Activated CD4-positive, alpha-beta T cell treated with anti-CD3 and anti-CD28 coated beads for 4 hours (primary cell): ENCODE measurements at places on chromosomes 5 and 9.

DNA sequence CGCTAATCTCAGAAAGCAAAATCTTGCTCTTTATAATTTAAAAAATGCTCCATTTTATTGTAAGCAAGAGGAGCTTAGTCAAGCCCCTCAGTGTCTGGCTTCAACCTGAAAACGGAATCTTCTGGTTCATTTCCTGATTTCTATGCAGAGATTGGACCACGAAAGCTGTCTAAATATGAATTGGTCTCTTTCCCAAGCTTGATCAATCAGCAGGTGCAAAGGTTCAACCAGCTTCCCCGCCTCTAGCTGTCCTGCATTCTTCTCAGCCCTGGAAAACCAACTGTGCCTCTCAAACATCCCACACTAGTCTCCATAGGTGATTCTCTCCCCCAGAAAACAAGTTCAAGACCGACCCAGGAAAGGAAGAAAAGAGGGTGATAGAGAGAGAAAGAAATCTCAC lies 34.5 kb downstream of the FNBP1 start:
- DNase-seq = no peak

- DNase-seq = no peak
Observed at GRCh38 chr5:139910036-139910435, 114.4 kb downstream of the PSD2 start.

DNA sequence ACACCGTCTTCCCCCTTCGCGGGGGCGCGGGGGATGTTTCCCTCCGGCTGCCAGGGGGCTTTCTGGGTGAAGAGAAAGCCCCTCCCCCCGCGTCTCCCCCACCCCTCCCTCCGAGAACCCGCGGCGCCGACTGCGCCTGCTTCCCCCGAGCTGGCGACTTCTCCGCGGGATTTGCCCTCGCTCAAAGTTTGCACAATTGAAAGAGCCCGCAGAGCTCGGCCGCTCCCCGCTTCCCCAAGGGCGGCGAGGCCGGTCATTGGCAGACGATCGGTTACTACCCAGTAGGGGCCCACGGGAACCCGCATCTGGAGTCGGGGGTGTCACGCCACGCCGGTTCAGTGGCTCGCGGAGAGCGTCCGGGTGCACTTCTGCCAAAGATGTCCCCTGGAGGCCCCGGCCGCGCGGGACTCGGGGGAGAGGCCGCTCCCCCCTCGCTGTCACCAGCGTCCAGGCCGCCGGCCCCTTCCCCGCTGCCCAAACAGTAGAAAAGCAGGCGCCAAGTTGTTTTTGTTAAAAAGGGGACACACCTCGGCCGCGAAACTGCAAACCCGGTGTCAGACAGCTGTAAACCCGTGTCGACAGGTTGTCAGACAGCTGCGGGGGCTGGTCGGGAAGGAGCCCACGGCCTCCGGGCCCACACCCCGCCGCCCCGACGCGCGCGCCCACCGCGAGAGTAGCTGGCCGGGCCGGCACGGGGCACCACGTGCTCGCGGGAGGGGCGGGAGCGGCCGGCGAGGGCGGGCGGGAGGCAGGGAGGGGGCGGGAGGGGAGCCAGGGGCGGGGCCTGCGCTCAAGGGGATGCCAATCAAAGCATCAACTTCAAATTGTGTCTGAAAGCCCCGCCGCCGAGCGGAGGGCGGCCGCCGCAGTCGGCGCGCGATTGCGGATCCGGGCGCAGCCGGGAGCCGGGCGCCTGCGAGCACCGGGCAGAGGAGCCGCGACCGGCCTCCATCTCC lies at the start of gene IRX1:
IRX1 (plus strand) TSS at position 827 of the 956 bp plus-strand sequence. CDS start 274 bp downstream, outside the sequence.
- no peak for DNase-seq

DNA sequence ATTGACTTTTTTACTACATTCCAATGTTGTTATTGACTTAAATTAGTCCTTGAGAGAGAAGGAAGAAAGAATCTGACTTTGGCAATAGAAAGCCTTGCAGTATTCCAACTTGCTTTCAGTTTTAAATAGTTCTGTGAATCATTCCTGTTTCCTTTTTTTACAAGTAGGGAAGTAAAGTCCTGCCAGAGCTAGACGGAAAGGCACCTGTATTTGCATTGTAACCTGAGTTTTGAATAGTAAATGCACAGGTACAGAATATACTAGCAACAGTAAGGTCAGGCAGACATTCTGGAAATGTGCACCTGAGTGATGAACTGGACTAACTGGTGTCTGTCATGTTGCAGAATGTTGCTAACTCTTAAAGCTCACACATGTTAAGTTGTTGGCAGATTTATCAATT lies 100.9 kb downstream of the PRKACG start:
- no peak for DNase-seq

- peak; percentile 23 for DNase-seq
Observed at GRCh38 chr9:99056886-99057664, 47.8 kb upstream of the TGFBR1 start.

- no peak for DNase-seq
Observed at GRCh38 chr5:24598956-24599355, 45.8 kb downstream of the CDH10 start.

GRCh38 chr5:7816535-7816901 lies 34.4 kb downstream of the CFAP90 start:
- DNase-seq = no peak
